G401 (cell line): ENCODE measurements at places on chromosomes 12 and 14. TPM values are rescaled to one million over a fixed set of nuclear protein-coding genes. Genes with fewer than 3 reads are reported as not detected.

- no peak for DNase-seq
Measured at GRCh38 chr14:64870160-64870559, 9.5 kb downstream of the SPTB start.

GRCh38 chr12:8609061-8609570 is 3.5 kb downstream of the AICDA start:
- peak; percentile 22 for DNase-seq

Gene RND1
- total RNA-seq = 0.88 and 1.9 TPM in 2 replicates

GRCh38 chr12:45893240-45893639 is 97.1 kb downstream of the SCAF11 start:
- no peak for DNase-seq

DNA sequence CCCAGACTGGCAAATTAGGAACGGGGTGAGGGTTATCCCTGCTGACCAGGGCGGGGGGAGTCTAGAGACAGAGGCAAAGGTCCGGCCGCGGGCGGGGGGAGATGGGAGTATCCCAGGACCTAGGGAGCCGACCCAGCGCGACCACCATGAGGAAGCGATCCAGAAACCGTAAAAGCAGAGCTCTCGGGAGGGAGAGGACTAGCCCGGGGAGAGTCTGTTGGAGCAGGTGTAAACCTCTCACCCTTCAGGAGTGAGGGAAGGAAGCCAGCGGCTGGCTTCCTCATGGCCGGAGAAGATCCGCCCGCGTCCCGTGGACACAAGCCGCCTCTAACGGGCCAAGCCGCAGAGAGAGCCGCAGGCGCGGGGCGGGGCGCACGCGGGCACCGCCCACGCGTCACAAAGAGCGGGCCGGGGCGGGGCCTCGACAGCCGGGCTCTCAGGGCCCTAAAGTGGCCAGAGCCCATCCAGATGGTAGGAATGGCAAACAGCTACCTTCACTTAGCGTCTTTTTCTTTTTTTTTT is at the start of gene ACRBP:
ACRBP (minus strand) TSS at position 350 of the 522 bp plus-strand sequence; CDS start at position 284, 66 bp downstream.
- peak; percentile 92 for DNase-seq

DNA sequence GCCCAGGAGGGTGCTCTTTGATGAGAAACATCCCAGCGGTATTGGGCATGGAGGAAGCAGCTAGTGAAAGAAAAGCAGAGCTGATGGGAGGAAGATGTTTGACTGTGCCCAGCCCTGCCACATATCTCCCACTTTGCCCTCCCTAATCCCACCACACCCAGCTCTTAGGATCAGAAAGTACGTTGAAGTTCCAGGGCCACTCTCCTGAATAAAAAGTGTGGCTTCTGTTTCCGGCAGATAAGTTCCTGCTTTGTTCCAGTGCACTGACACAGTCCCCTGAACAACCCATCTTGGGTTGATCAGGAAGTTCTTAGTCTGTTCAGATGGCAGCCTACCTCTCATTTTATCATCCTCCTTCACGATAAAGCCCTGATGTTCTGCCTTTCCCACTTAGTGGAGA is 16.5 kb downstream of the TPCN1 start:
- no peak for DNase-seq

DNA sequence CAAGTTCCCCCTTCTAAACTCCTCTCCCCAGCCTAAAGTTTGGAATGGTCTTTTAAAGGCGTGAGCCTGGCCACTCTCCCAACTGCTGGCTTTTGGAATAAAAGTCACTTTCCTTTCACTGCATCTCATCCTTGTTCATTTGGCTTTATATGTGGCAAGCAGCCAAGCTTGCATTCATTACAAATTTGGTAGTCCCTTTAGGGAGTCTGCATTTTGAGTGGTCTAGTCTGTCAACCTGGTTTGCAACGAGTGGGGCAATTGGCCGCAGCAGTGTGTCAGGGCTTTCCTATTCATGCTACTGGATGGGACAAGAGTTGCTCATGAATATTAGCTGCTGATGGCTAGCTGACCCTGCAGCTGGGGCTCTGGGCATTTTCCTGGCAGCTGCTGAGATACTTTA is 57.0 kb downstream of the CATSPERB start:
- DNase-seq = no peak

- DNase-seq = no peak
Measured at GRCh38 chr12:76399040-76399439, 50.8 kb upstream of the BBS10 start.

- no peak for DNase-seq
Measured at GRCh38 chr14:104576232-104576969, 3.2 kb upstream of the C14orf180 start.

- DNase-seq = no peak
Measured at GRCh38 chr12:42892702-42893551, 303.4 kb upstream of the PRICKLE1 start.

DNA sequence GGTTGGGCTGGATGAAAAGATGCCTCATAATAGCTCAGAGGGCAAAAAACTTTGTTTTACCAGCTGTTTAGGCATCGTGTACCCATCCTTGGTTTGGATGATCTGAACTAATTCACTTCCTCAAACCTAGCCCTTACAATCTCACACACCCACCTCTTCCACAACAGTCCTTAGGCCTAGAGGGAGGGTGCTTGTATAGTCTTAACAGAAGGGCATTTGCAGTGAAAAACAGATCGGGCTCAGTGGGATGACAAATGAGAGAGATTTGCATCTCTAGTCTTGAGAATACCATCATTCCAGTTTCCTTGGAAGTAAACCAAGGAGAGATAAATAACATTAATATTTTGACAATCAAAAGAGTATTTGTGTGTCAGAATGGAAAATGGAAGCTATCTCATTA is 11.0 kb downstream of the SLCO1A2 start:
- DNase-seq = no peak

GRCh38 chr14:99755068-99755405 is 38.2 kb upstream of the EML1 start:
- DNase-seq = no peak

Gene DENR
- 21.9 and 23.4 TPM in 2 replicates for total RNA-seq
